Stimulated activated CD8-positive, alpha-beta memory T cell treated with anti-CD3 and anti-CD28 coated beads, Interleukin-2, amount 100 ng/mL, for 48 hours (primary cell): ENCODE measurements at places on chromosomes 13 and 19.

DNA sequence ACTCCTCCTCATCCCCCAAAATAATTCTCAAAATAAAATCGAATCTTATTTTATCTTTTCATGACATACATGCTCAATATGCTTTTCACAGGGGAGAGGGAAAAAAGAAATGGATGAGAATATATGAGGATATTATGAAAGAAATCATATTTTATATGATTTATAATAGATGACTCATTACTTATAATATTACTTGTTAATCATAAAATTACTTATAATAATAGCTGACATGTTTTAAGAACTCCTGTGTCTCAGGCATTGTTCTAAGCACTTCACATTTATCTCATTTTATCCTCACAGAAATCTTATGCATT is 3.0 kb upstream of the CEACAM3 start:
- DNase-seq = no peak

GRCh38 chr13:57630661-57631595 is 616 bp upstream of the PCDH17 start:
- no peak for DNase-seq

DNA sequence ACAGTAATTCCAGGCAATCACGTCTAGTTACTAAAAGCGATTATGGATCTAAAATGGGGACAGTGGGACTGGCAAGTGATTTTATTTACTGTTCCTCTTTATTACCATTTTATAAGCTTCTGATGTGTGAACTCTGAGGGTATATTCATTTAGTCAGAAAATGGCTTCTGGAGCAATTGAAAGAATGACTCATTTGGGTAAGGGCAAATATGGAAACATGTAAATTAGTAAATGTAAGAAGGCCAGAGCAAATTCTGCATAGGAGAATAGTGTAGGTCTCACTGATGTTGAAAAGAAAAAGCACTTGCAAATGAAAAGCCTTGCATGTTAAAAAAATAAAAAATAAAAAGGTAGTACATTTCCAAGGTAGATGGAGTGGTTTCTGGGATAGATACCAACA is 262.2 kb downstream of the KLF5 start:
- DNase-seq = no peak

- DNase-seq = no peak
Observed at GRCh38 chr19:33071887-33072286, 7.2 kb upstream of the RHPN2 start.

DNA sequence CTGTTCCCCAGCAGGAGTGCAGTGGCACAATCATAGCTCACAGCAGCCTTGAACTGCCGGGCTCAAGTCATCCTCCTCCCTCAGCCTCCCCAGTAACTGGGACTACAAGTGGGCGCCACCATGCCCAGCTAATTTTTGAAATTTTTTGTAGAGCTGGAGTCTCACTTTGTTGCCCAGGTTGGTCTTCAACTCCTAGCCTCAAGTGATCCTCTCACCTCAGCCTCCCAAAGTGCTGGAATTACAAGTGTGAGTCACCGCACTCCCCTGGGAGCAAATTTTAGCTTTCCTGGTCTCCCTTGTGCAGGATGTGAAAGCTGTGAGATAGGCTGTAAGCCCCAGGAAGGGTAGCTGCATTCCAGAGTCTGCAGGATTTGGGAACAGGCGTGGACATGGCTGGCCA is 5.4 kb upstream of the GARRE1 start:
- no peak for DNase-seq

DNA sequence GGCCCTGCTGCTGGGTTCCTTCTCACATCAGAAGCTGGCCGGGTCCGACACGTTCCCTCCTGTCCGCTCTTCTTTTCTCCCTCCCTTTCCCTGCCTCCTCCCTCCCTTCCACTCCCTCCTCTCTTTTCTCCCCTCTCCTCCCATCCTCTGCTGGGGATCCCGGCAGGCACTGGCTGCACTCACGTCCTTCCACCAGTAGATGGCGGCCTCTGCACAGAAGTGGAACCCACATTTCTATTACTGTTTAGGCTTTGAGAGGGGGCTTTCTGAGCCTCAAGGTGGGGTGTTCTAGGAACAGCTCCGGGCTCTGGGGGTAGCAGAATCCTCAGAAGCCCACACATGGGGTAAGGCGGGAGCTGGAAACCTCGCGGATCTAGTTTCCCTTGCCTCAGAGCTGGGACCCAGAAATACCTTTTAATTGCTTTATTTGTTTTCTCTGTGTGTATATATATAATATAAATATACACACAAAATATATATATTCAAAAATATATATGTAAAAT is 294.2 kb downstream of the ZNF536 start:
- DNase-seq = peak; percentile 8

GRCh38 chr13:80562433-80563156 is 221.7 kb upstream of the SPRY2 start:
- no peak for DNase-seq

GRCh38 chr19:50624949-50625600 is 14.6 kb downstream of the SYT3 start:
- DNase-seq = no peak

GRCh38 chr19:19385896-19386869 is 19.3 kb upstream of the GATAD2A start:
- DNase-seq = peak; percentile 44

DNA sequence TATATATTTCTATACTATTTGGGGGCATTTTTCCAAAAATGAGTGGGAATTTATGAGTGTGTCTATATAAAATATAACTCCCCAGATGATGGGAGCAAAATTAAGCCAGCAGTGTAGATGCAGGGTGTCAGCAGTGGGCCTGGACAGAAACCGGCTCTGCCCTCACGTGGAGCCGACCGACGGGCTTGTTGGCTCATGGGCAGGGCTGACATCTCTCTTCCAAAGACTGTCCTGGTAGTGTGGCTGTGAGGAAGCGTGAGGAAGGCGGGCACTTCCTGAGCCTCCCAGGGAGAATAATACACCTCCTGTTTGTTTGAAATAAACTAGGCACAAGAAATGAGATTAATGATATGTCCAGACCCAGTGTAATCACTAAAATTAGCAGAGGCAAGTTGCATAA is 206.5 kb downstream of the TEX29 start:
- no peak for DNase-seq

- no peak for DNase-seq
Observed at GRCh38 chr19:50932018-50932689, 20.7 kb downstream of the KLK5 start.

DNA sequence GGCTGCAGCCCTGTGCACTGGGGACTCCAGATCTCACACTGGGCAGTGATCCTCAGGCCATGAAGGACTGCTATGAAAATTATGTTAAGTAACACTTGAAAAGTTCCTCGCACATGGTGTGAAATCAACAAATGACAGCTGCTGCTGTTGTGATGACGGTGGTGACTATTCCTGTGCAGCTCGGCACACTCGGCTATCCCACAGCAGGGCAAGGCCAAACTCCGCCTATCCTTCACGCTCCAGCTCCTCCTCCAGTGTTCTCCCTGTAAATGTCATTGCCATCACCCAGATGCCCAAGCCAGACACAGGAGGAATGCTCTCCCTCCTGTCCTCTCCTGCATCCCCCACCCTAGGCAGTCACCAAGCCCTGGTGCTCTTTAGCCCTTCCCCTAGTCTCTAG is 31.3 kb downstream of the GRIK5 start:
- DNase-seq = no peak

DNA sequence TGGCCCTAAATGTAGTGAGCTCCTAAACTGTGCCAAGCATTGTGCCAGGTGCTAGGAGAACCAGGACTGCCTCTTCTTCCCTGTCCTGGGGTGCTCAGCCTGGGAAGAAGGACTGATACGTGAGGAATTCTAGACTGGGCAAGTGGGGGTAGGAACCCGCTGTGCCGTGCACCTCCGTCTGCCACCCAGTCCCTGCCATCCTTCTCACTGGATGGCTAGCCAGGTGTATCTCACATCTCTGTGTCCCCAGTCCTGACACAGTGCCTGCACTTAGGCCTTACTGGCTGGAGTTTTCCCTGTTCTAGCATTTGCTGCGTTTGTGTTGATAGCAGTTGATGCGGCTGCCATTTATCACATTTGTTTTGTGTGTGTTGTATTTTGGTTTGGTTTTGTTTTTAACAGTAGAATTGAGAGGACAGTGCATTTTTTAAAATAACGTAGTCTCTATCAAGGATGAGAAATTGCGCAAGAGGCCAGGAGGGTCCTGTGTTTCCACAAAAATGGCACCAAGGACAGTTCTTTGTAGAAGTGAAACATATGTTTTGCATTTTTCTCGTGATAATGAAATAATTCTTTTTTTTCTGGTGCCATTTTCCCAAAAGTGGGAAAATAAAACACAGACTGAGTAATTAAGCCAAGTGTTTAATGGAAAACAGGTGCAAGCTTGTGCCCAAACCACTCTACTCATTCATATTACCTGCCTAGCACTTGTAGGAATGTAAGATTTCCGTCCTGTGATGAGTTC is 4.7 kb upstream of the GPR183 start:
- no peak for DNase-seq

- DNase-seq = no peak
Observed at GRCh38 chr13:43861863-43862262, 17.7 kb downstream of the CCDC122 start.

GRCh38 chr19:34260771-34261173 is 6.4 kb downstream of the GARRE1 start:
- DNase-seq = no peak

DNA sequence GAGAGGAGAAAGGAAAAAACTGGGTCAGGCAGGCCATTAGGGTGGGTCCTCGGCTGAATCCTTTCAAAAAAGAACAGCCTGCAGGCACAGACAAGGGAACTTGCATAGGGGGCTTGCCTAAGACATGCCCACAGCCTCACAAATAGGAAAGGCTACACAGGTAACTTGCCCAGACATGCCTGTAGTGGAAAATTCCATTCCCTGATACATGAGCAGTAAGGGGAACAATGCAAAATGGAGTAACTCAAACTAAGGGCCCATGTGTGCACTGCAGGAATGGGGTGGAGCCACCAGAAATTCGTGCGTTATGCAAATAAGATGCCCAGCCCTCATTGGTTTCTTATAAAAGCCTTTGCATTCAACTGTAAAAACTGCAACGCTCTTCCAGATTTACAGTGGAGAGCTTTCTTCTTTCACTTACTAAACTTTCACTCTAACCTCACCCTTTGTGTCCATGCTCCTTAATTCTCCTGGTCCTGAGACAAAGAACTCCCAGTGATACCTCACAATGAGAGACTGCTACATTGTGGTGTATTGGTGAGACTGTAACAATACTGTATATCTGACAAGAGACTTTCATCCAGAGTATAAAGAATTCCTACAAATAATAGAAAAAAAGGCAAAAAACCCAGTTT is 59.5 kb upstream of the SLITRK1 start:
- DNase-seq = no peak

DNA sequence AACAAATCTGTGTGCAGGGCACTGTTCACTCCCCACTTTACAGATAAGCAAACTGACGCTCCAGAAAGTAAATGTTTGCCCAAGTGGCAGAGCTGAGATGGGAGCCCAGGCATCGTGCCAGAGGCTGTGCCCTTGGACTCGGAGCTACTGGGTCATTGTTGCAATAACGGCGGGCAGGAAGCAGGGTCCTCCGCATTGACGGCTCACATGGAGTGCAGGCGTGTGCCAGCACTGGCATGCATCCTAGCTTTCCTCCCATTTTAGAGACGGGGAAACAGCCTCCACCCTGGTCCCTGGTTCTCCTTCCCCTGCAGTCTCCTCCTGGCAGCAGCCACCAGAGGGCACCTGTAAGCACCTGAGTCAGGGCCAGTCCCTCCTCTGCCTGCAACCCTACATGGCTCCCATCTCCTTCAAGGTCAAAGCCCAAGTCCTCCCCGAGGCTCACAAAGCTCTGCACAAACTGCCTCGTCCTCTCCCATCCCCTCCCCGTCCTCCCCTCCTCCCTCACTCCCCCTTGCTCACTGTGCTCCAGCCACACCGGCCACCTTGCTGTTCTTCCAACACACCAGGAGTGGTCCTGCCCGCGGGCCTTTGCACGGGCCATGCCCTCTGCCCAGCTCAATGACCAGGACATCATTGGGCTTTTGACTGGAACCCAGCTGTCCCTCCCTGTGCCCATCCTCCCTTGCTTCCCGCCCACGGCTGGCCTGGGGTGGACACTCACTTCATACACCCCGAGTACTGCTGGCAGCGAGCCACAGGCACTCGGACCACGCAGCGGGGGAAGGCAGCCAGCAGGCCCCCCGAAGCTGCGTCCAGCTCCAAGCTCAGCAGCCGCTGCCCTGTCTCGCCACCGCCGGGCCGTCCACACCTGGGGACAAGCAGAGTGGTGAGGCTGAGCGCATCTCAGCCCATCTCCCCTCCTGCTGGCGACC is 7.7 kb upstream of the LRG1 start:
- no peak for DNase-seq

DNA sequence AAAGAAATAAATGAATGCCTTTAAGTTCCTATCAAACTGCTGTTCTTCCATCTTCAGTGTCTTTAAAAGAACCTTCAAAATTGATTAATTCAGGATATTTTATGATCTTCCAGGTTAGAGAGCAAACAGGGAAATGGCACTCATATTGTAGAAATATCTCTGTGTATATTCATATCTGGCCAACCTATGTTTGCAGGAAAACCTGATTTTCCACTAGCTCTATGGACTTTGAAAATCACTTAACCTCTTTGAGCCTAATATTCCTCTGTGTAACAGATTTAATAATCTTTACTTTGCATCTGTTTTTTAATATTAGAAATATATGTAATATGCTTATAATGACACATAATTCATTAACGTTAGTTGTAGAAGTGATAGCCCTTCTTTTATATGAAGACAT is 227.7 kb upstream of the ATXN8OS start:
- no peak for DNase-seq

DNA sequence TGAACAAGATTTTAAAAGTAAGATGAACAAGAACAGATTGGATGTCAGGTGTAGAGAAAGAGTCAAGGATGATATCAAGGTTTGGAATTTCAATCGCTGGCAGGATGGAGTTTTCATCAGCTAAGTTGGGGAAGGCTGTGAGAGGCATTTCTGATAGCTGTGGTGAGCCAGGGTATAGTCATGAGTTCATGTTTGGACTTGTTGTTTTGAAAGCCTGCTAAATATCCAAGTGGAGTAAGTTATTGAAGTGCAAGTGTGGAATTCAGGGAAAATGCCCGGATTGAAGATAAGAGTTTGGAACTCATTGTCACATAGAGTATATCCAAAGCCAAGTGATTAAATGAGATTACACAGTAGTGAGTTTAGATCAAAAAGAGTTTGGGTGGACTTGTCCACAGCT is 11.0 kb upstream of the EPSTI1 start:
- no peak for DNase-seq

GRCh38 chr13:98335721-98336120 is 158.7 kb upstream of the RNF113B start:
- DNase-seq = no peak

DNA sequence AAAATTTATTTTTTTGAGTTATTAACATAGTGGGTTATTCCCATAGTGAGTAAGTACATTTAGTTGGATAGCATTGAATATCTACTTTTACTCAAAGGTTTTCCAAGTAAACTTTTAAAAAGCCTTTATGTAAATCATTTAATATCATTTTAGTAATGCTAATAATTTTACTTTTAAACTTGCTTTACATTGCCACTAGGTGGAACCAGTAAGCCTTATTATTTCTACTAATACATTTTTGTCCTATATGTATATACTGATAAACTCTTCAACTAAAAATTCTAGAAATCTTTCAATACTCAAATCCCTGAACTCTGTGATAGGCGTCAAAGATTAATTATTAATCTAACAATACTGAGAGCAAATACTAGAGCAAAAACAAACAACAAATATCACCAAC is 1709.2 kb upstream of the PCDH20 start:
- no peak for DNase-seq
